ENCODE measurements at places on chromosomes 13 and 19.
A peak's percentile ranks its signal among the peaks of the same experiment; 100 is the strongest.

GRCh38 chr19:35291259-35291658 is 702 bp upstream of the MAG start:
- DNase-seq: peak; percentile 66

DNA sequence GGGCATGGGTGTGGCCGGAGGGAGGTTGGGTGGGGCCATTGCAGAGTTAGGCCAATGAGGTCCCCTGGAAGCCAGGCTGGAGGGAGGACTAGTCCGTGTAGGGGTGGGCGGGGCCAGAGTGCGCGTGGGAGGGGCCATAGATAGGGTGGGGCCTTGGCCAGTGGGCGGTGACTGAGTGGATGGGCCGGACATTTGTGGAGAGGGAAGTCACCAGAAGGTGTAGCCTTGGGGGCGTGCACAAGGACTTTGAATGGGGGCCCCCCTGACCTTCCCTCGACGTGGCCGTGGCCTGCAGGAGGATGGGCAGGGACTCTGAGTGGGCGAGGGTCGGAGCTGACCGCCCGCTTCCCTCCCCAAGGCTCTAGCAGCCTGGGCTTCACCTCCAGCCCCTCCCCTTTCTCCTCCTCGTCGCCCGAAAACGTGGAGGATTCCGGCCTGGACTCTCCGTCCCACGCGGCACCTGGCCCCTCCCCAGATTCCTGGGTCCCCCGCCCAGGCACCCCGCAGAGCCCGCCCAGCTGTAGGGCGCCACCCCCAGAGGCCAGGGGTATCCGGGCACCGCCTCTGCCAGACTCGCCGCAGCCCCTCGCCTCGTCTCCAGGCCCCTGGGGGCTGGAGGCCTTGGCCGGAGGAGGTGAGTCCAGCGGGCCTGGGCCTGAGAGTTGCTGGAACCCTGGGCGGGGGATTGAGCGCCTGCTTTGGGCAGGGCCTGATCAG is 16.5 kb upstream of the B3GNT3 start:
- peak; percentile 72 for DNase-seq

GRCh38 chr13:35179494-35179893 is 237.4 kb downstream of the NBEA start:
- no peak for DNase-seq

DNA sequence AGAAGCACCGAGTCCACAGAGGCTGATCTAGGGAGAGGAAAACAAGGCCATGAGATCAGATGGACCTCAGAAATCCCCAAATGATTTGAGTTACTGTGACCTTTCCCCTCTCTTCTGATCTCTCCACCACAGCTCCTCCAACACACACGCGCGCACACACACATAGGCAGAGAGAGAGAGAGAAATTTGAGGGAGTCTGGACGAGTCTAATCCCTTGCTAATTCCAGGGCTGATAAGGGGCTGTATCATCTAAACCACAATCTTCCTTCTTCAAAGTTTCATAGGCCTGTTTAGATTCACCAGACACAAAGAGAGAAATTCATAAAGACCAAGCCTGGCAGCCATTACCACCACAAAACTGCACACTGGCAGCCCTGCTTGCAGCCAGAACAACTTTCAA is 8.6 kb downstream of the ZFP82 start:
- no peak for DNase-seq

- DNase-seq: no peak
These were observed 11.0 kb upstream of the ZNF766 start for GRCh38 chr19:52258426-52258825.

- DNase-seq: no peak
These were observed 1730.1 kb downstream of the SLITRK5 start for GRCh38 chr13:89401264-89401675.

DNA sequence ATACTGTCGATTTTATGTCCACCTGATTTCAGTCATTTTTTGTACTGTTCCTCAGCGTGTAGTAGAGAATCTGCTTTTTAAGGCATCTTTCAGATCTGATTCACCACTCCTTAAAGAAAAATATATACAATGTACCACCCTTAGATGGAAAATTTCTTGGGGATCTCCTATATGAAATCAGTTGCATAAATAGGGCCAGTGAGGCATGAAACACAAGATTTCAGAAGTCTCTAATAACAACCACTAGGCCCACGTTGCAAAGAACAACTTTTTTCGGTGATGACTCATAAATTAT is 1.4 kb downstream of the USP12 start:
- DNase-seq: no peak

Data from NCI-H526 (cell line).